ENCODE measurements at places on chromosomes 11 and 22. TPM values are rescaled to one million over a fixed set of nuclear protein-coding genes. Genes with fewer than 3 reads are reported as not detected.

GRCh38 chr11:65641297-65642013 is 3.6 kb downstream of the SIPA1 start:
- peaks cover 21% of the 10 kb centered on the region for H3K27me3 ChIP-seq
- peaks cover 31% of the 10 kb centered on the region for H3K36me3 ChIP-seq
- H3K27ac ChIP-seq, result peak overlapping the region; percentile 83
- peak overlapping the region; percentile 91 for H3K4me3 ChIP-seq
- peaks cover 59% of the 10 kb centered on the region for H3K4me1 ChIP-seq
- no peak for DNase-seq

DNA sequence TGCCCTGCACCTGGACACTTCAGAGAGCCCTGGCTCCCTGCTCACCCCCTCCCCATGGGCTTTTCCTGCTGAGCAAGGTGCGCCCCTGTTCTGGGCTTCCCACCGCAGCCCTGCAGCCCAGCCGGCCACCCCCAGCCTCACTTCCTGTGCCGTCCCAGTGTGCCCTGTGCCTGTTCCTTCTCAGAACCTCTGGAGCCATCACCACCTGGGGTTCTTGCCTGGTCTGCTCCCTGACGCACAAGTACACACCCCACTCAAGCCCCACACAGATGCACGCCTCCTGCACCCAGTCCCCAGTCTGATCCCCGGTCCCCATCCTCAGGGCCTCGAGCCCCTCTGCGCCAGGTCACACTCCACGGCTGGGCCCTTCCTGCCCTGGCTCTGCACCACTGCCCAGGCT is 23.9 kb upstream of the DGCR8 start:
- no peak overlapping the region for H3K27ac ChIP-seq
- no peak overlapping the region for H3K4me3 ChIP-seq
- H3K27me3 ChIP-seq, result no peaks in the 10 kb centered on the region

GRCh38 chr22:28874811-28875320 is 8.5 kb upstream of the ZNRF3 start:
- H3K4me3 ChIP-seq, result no peak overlapping the region
- peaks cover under 1% of the 10 kb centered on the region for H3K27me3 ChIP-seq
- no peak for DNase-seq
- H3K27ac ChIP-seq, result no peak overlapping the region

GRCh38 chr11:114307524-114308203 is 11.5 kb downstream of the NNMT start:
- H3K4me1 ChIP-seq, result peaks cover 11% of the 10 kb centered on the region
- no peak overlapping the region for H3K27ac ChIP-seq
- H3K4me3 ChIP-seq, result no peak overlapping the region

Gene OR51B2
- not detected for total RNA-seq

Gene SEPTIN5
- 2.3 TPM for total RNA-seq
